NCI-H1048 (cell line): ENCODE measurements at places on chromosomes 2 and 18.

DNA sequence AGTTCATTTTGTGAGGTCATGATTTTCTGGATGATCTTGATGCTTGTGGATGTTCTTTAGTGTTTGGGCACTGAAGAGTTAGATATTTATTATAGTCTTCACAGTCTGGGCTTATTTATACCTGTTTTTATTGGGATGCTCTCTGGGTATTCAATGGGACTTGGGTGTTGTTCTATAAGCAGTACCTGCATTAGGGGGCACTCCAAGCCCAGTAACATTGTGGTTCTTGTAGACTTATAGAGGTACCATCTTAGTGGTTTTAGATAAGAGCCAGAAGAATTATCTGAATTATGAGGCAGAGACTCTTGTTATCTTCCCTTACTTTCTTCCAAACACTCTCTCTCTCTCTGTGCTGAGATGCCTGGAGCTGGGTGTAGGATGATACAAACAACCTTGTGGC, 470.0 kb downstream of the PIK3C3 start:
- no peak for DNase-seq

GRCh38 chr2:222353993-222354392, 55.2 kb upstream of the PAX3 start:
- DNase-seq: peak; percentile 28

GRCh38 chr2:191303140-191304005, 58.2 kb downstream of the MYO1B start:
- DNase-seq: no peak

DNA sequence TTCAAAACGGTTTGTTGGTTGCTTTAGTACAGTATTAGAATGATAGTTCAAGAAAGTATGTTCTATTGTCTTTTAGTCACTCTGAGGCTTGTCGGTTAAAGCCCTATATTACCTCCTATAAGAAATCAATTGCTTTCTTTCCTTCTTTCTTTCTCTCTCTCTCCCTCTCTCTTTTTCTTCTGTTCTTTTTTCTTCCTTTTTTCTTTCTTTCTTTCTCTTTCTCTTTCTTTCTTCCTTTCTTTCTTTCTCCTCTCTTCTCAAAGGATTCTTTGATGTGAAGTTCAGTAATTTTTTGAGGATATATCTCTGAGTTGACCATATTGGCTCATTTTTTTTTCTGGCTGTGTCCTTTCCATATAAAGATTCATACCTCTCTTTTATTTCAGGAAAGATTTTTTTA, 249.4 kb downstream of the SRBD1 start:
- no peak for DNase-seq

- DNase-seq: no peak
Observed at GRCh38 chr18:11309172-11309571, 159.8 kb upstream of the PIEZO2 start.

DNA sequence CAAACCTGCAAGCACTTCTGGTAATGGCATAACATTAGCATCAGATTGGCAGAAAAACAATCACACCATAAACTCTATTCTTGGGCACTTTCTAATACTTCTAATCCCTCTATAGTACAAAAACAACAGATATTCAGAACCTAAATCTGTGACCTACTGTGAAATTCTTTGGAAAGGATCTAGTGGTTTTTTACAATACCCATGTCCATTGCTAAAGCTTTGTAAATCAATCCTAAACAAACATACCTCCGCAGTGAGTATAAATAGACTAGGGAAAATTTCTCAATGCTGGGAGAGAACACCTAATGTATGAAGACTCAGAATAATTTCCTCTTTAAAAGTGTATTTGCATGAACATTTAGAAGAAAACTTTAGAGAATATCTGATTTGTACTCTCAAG, 1098.5 kb upstream of the DDX18 start:
- DNase-seq: no peak

DNA sequence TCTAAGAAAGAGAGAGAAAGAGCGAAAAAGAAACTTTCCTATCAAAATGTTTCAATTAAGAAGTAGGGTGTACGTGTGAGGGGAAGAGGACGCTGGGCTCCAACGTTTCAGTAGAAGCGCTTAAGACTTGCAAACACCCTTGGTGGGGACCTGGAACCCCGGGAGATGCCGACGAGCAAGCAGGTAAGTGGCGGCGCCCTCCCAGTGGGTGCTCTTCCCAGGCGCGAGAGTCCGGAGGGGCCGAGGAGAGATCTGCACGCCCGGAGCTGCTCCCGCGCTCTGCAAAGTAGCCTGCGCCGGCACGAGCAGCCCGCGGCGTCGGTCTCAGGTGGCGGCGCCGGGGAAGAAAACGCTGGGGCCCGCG, 678 bp upstream of the OTX1 start:
- DNase-seq: peak; percentile 51

- DNase-seq: no peak
Observed at GRCh38 chr2:25698752-25699151, 25.4 kb upstream of the DTNB start.

- no peak for DNase-seq
Observed at GRCh38 chr2:160908157-160908556, 252.1 kb upstream of the TANK start.

GRCh38 chr2:172082105-172082943, 3.0 kb upstream of the DLX1 start:
- no peak for DNase-seq

GRCh38 chr2:71609441-71609840, 156.1 kb downstream of the DYSF start:
- DNase-seq: no peak

DNA sequence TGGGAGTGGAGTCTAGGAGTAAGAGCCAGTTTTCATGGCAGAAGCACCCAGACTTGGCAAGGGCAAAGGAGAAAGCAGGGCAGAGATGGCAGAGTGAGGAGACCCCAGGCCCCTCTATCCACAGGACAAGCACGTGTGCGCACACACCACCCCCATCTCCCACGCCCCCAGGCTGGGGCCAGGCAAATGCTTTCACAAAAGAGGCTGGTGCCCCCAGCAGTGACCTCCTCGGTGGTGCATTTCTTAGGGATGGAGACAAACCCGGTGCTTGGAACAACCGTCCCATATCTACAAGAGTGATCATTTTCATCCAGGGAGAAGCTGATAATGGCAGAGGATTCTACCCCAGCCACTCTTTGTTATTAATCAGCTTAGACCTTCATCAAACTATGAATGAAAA, 62.0 kb downstream of the KCNF1 start:
- no peak for DNase-seq

GRCh38 chr2:12543978-12544558, 172.7 kb upstream of the TRIB2 start:
- no peak for DNase-seq

- DNase-seq: no peak
Observed at GRCh38 chr2:8486141-8486540, 195.7 kb upstream of the ID2 start.

DNA sequence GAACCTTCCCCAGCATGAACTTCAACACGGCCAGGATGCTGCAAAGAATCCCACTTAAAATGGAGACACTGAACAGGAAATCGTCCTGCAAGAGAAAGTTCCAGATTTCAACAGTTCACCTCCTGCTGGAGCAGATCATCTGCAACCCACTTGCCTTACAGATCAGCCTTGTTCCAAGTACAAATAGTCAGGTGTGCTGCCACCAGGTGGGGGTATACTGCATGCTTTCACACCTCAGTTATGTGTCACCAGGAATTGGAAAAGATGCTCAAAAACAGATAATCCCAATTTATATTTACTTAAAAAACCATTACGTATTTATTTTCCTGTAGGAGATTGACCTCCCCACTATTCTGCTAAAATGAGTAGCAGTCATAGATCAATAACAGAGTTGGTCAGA, 212.3 kb downstream of the MGAT5 start:
- no peak for DNase-seq

DNA sequence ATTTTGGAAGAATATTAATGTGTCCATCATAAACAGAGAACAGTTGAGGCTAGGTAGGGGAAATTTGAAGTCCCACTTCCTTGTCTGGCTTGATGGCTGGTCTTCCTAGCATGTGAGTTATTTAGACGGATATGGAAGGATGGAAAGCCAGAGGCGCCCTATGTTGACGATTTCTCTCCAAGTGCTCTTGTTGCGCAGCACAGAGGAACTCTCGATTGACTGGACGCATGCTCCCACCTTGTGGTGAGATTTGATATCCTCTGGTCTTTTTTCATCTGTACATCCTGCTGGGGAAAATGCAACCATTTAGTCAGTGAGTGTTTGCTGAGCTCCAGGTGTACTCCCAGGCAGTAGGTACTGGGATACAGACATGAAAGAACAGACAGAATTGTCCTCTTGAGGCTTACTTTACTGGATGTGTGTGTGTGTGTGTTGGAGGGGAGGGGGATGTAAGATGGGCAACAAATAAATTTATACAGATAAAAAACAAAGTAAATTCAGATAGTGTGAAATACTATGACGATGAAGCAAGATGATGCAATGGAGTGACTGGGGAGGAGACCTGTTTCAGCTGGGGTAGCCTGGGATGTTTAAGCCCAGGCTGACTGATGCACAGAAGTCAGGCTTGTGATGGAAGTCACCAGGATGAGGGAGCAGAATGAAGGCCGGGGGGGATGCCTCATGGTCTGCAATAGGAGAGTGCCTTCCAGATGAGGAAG, 137.2 kb downstream of the TRIM43 start:
- no peak for DNase-seq

DNA sequence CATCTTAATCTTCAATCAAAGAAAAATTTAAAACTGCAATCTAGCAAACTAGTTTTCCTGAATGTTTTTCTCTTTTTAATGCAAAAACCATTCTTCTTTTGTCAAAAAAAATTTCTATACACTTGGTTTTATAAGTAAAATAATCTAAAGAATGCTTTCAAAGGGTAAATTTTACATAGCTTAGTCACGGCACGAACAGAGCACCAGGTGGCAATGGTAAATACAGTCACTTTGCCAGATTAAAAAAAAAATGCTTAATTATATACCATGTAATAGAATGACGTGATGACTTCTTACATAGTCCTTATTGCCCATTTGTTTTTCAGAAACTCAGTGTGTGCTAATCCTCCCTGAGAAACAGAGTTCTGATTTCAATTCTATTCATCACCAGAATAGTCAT, 10.4 kb downstream of the FEZ2 start:
- DNase-seq: no peak

GRCh38 chr2:113872201-113872600, 17.7 kb upstream of the ACTR3 start:
- no peak for DNase-seq

DNA sequence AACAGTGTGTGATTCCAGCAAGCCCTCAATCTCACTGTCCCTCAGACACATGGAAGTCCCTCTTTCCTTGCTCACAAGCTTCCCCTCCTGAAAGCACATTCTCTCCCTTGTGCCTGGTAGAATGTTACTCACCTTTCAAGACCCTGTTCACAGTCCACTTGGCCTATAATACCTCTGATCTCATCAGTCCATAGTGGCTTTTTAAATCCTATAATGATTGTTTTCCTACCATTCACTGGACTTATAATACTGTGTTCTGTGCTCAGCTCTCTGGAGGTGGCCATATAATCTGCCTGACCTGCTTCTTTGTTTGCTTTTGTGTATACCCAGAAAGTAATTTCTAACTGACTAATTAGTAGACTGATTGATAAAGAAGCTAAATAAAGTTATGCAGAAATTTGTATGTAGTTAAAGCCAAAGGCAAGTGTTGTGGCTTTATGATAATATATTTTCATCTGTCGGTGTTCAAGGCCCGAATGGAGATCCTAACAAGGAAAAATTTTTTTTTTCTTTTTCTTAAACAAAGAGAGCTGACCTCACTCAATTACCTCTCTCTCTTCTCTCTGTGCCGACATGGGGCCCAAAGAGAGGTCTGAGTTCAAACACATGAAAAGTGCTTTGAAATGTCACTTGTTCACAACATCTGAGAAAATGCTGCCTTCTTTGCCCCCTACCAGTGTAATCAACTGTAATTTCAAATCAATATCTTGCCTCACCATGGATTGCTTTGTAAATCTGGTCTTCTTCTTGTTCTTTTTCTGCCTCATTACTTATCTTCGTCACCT, 1033.0 kb upstream of the PIK3C3 start:
- DNase-seq: no peak

DNA sequence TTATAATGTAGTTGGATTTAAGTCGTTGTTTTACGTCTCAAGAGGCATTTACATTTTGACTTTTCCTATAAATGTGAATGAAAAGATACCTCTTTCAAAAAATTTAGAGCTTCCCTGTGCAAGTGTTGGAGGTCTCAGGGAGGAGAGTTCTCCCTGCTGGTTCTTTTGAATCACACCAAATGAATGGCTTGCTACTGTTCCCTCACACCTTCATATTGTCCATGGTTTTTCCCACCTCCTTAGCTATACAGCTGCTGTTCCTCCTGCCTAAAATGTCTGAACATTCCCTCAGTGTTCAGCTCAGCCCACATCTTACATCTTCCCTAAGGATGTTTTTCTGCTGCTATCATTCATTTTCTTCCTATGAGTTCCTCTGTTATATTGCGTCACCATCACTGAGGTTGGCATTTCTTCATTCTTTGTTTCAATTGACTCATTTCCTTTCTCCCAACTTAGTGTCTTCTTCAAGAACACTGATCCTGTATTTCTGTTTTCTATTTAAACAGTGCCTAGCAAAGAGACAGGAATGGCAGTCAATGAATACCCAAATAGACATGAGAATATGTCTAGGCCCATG, 46.0 kb downstream of the COX7A2L start:
- DNase-seq: no peak

DNA sequence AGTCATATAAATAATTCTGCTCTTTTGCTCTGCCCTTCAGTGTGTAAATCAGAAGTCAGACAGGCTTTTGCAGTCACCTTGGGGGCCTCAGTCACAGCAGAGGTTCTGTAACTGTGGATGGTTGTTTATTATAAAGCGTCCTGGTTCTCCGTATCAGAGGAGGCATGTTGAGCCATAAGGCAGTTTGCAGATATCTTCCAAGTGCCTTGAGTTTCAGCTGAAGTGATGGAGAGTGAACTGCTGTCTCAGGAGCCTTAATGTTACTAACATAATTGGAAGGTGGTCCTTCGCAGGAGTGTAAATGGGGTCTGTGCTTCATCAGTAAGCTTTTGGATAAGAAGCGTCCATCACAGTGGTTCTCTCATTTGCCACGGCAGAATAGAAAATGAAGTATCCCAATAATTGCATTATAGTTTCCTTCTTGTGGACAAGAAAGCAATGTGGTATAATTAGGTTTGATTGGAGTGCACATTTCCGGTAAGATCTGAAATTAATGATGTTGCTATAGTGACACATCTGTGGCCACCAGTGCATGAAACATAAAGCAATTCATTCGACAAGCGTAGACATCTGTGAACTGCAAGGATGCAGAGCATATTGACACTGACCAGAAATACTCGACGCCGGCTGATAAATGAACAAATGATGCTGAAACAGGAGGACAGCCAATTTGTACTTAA, 112.5 kb upstream of the NFATC1 start:
- no peak for DNase-seq

DNA sequence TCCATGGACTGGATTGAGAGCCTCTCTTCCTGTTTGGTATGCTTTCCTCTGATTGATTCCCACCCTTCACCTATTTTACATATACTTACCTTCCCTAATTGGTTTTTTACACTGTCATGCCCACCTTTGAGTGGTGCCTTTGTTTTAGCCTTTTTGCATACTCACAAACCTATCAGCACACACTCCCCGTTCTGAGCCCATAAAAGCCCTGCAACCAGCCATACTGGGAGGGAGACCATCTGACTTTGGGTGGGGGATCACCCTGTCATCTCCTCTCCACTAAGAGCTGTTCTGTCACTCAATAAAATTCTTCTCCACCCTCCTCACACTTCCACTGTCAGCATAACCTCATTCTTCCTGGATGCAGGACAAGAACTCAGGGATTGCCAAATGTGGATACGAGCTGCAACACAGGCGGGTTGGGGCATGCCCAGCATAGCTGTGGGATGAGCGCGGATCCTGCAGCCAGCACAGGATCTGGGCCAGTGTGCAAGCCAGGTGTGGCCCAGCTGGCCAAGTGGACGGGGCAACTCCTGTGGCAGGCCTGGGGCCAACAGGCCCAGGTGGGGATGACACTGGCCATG, 9.4 kb upstream of the MOB1A start:
- DNase-seq: no peak

GRCh38 chr2:240322991-240323390, 112.5 kb upstream of the GPC1 start:
- DNase-seq: no peak
